CD4-positive, alpha-beta T cell (primary cell): ENCODE measurements at places on chromosomes 4 and X.

GRCh38 chrX:16807548-16807947, 21.3 kb downstream of the TXLNG start:
- no peak for DNase-seq

DNA sequence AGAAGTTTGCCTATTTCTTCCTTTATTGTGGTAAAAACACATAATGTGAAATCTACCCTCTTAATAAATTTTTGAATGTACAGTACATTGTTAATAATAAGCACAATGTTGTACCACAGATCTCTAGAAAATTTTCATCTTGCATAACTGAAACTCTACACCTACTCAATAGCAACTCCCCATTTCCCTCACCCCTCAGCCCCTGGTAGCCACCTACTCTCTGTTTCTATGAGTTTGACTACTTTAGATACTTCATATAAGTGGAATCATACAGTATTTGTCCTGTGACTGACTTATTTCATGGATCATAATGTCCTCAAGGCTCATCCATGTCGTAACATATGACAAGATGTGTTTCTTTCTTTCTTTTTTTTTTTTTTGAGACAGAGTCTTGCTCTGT, 446.4 kb downstream of the RPA4 start:
- no peak for DNase-seq

DNA sequence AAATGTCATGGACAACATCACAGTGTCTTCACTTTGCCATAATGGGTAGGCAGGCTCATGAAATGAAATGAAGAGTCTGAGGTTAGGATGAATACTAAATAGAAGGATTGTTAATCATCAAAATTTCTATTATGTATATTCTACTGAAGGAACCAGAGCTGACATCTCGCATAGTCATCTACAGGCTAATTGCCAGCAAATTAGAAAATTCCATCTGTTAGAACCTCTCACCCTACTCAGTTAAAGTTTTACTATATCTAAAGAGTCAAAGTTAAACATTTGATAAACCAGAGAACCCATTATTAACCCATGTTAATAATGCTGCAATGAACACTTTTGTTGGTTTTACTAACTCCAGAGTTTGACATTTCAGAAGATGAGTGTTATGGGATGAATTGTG, 114.6 kb downstream of the ARHGAP6 start:
- DNase-seq: no peak

DNA sequence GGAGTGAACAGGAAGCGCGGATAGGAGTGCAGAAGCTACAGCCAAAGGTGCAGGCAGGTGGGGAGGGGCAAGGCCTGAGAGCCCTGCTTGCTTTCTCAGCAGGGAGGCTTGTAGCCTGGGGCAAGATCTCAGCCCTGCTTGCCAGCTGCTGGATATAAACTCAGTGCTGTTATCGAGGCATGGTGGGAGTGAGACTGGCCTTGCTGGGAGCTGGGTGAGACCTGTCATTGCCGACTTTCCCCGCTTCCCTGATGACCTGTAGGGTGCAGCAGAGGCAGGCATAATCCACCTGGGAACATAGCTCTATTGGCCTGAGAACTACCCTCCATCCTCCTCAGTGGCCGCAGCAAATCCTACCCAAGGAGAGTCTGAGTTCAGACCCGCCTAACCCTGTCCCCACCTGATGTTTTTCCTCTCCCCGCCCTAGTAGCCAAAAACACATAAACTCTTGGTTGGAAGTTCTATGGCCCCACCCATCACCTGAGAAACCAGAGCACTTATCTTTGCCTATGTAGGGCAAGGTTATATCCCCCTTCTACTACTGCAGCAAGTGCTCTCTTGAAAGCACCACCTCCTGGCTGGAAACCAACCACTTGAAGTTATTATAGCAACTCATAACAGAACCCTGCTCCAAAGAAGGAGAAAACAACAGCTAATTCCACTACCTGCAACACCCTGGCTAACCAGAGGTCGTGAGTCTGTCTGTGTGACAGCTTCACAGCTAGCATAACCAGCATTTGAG, 80.7 kb downstream of the FHIP1A start:
- DNase-seq: no peak

- no peak for DNase-seq
These were observed 132.4 kb downstream of the CORIN start for GRCh38 chr4:47705326-47705981.

DNA sequence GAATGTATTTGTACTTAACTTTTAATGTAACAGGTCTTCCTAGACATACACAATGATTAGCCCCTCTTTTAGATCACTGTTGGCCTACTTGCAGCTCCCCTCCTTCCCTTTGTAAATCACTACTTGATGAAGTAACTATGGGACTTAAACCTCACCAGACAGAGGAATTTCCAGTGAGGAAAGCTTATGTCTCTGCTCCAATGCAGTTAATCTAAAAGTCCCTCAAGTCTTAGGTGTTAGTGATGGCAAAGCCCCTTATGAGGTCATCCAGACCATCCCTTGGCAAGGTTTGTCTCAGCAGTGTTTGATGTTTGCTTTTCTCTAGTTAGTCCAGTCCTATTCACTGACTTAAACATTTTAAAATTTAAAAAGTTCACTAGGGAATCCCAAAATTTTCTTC, 877.3 kb upstream of the INTU start:
- no peak for DNase-seq
